Endothelial cell (in vitro differentiated cells): ENCODE measurements at places on chromosomes 16 and 17. TPM values are rescaled to one million over a fixed set of nuclear protein-coding genes. Genes with fewer than 3 reads are reported as not detected.

KRTAP9-2 gene
- not detected for total RNA-seq

SETD1A gene
- 23.4 TPM for total RNA-seq

DCXR gene
- total RNA-seq = 30.8 TPM

TP53TG3F gene
- total RNA-seq = not detected

SEC14L5 gene
- total RNA-seq = 0.05 TPM

SLC6A2 gene
- not detected for total RNA-seq

TIMP2 gene
- total RNA-seq = 41.5 TPM

DHRS7C gene
- total RNA-seq = 0.31 TPM

CLDN7 gene
- total RNA-seq = 65.7 TPM

UMOD gene
- not detected for total RNA-seq

DNA sequence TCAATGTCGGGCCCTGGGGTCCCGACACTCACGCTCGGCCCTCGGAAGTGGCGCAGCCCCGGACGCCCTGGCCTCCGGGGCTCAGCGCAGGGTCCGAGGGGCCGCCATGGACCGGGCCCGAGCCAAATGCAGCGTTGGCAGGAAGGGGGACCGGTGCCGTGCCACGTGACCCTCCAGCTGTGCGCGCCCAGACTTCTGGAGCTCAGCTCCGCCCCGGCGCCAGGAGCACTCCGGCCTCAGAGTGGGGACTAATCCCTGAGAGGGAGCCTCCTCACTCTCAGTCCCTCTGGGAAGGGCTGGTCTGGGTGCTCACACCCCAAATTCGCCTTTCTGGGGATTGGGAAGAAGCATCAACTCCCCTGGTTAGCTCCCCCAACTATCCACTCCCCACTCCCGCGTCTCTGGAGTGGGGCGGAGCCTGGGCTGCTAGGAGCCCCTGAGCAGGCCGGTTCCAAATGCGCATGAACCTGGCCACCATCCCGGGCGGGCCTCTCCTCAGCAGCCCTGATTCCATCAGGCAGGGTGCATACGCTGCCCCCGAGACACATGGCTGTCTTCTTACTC, at the start of gene B3GNT9:
TSS of gene B3GNT9 (minus strand) at position 166 of the 564 bp plus-strand sequence. CDS start 513 bp downstream, outside the sequence.
- DNase-seq = no peak

- no peak for DNase-seq
These were observed 257.0 kb downstream of the SHISA9 start for GRCh38 chr16:13158427-13158826.

GRCh38 chr17:79991140-79991923, 44.3 kb downstream of the TBC1D16 start:
- DNase-seq = peak; percentile 79

- DNase-seq = no peak
These were observed at the start of gene MYH13 for GRCh38 chr17:10372906-10373305. Gene MYH13, minus strand, starts transcription at chr17:10373006. Its CDS starts 8,476 bp downstream, at chr17:10364530.

DNA sequence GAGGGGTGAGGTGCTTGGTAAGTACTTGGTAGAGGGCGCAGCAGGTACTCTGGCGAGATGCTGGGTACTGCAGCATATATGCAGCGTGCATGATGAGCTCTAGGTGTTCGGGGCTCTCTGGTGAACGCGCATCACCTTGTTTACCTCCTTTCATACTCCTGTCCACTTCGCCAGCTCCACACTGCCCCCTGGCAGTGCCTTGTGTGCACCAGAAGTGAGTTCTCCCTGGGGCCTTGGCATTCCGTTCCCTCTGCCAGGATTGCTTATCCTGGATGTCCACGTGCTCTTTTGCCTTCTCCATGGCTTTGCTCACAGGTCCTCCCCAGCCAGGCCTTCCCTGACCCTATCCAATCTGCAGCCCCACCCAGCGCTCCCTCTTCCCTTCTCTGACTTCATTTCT, 154.2 kb downstream of the MRM1 start:
- DNase-seq = peak; percentile 34

DNA sequence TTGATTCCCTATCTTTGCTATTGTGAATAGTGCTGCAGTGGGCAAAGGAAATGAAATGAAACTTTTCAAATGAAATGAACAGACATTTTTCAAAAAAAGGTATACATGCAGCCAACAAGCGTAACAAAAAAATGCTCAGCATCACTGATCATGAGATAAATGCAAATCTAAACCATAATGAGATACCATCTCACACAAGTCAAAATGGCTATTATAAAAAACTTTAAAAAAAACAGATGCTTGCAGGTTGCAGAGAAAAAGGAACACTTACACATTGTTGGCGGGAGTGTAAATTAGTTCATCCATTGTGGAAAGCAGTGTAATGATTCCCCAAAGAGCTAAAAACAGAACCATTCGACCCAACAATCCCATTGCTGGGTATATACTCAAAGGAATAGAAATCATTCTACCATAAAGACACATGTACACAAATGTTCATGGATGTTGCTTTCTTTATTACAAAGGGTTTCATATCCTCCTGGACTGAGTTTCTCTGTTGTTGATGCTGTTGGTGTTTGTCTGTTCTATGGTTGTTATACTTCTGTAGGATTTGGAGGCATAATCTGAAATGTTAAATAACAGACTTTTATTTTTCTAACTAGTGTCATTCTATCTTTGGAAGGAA, 99.3 kb upstream of the SOX9 start:
- no peak for DNase-seq

- DNase-seq = no peak
These were observed 360.4 kb upstream of the ZFHX3 start for GRCh38 chr16:73408311-73408710.

GRCh38 chr16:5642011-5642410, 544.4 kb upstream of the EEF2KMT start:
- DNase-seq = no peak

- DNase-seq = no peak
These were observed 181.9 kb downstream of the MSI2 start for GRCh38 chr17:57438066-57438731.

DNA sequence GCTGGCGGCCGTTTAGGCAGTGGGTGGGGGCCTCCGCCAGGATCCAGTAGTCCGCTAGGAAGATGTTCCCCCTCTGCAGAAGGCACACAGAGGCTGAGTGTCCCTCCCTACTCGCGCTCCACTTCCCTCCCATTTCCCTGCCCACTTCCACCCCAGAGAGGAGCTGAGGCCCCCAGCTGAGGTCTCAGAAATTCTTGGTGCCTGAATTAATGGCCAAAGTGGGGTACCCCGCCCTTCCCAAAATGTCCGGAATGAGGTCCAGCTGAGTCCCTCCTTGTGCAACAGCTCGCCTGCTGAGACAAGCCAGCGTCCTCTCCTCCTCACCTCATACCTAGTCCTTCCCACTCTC, 7.9 kb downstream of the ALOXE3 start:
- no peak for DNase-seq

GRCh38 chr16:3716831-3717234, 491 bp downstream of the TRAP1 start:
- peak; percentile 18 for DNase-seq

GRCh38 chr17:41535764-41536481, 7.8 kb upstream of the KRT19 start:
- DNase-seq = no peak

DNA sequence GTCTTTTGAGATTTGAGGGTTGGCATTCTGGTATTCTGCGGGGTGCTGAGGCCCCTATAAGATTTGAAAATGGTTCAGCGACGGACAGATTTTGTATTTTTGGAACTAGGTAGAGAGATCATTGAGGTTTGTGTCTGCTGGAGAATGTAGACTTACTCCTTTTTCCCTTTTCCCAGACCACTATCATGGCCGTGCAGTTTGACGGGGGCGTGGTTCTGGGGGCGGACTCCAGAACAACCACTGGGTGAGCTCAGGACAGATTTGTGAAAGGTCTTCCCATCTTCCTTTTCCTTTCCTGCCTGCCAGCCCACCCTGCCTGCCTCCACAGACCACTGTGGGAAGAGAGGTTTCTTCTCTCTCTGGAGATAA, 572 bp downstream of the PSMB6 start:
- peak; percentile 64 for DNase-seq

GRCh38 chr16:27204312-27204915, 1.1 kb downstream of the KDM8 start:
- DNase-seq = no peak

DNA sequence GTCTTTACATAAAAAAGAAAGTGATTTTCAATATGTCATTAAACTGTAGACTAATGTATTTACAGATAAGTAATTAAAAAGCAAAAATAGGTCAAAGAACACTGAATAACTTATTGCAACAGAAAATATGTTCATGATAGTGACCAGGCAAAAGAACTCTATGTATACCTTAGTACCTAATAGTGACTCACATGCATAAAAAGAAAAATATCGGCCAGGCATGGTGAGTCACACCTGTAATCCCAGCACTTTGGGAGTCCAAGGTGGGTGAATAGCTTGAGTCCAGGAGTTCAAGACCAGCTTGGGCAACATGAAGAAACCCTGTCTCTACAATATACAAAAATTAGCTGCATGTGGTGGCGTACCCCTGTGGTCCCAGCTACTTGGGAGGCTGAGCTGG, 33.0 kb upstream of the TOM1L1 start:
- no peak for DNase-seq

- DNase-seq = no peak
These were observed 26.6 kb downstream of the AIPL1 start for GRCh38 chr17:6408276-6408675.

- no peak for DNase-seq
These were observed 16.8 kb downstream of the CDR2 start for GRCh38 chr16:22357635-22357971.

DNA sequence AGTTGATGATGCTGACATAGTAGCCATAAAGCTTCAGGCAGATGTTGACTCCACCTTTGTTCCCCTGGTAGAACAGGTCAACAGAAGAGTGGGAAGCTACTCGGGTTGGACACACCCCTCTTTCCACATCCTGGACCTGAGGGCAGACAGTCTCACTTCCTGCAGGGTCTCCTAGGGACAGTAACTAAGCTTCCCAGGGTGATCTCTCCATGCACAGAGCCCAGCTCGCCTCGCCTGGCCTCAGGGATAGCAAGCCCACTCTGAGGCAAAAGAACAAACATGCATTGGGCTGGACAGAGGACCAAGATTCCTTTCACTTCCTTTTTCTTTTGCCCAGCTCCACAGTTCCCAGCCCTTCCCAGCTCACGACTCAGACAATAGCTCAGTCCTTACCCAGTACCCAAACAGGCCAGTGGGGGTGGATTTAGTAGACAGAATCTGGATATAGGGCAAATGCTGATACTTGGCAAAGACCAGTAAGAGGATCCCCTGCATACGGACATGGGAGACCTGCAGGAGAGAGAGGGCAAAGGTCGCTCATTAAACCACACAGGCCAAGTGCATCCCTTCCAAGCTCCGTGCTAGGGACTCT, 7.0 kb downstream of the INPP5K start:
- DNase-seq = no peak
